ENCODE measurements at places on chromosomes 4 and X.

DNA sequence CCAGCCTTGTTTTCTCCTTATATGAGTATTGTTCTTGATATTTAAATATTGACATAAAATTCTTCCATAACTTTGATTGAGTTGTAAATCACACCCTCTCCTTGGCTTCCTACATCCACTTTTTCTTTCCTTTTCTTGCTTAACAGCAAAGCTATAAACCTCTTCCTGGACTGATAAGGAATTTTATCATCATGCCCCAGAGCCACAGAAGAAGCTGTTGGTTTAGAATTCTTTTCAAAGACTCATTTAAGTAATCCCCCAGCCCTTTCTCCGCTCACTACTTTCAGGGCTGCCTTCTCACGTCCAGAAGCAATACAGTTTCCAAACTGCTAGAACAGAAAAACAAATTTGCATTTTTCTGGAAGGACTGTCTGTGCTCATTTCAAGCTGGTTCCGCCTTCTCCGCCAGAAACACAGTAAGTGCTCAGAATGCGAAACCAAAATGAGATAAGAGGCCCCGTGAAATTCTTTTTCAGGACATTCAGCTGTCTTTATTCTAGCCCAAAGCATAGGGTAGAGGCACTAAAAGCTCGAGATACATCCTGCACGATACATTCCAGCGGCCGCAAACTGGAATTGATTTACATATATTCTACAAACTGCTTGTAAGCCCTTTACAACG is 849 bp downstream of the MID1 start:
- no peak for DNase-seq

DNA sequence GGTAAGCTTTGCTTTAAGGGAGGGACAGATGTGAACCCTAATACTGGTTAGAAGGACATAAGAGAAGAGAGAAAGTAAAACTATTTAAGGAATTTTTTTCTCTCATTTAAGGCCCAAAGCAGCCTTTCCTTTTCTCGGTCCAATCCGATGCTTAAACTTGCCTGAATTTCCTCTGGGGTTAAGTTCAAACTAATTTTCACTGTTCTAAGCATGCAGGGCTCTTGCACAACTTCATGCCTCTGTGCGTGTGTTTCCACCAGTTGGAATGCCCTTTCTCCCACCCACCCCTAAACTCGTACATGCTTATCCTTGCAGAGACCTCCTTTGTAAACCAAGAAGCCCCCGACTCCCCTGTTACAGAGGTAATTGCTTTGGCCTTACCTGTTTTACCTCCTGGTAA is 204.7 kb downstream of the CBR4 start:
- no peak for DNase-seq

- DNase-seq = no peak
These were observed 69.6 kb downstream of the WNK3 start for GRCh38 chrX:54288277-54288676.

GRCh38 chr4:40874901-40875300 is 125.1 kb downstream of the NSUN7 start:
- DNase-seq = no peak

DNA sequence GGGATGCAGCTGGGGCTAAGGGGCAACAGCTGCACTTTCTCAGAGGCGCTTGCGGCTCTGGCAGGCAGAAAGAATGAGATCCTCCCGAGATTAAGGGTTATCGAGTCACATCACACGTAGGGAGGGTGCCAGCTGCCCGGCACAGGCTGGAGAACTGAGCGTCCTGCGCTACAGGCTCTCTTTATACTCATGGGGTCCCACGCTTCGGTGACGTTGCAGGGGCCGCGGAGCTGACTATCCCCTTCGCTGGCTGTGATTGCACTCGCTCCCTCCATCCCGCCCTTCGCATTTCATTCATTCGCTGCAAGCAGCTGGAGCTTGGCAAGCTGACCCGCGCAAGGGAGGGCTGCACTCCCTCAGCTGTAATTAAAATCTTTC is at the start of gene TACR3:
TSS of gene TACR3 (minus strand) at position 156 of the 378 bp plus-strand sequence. CDS start 310 bp downstream, outside the sequence.
- DNase-seq = no peak

DNA sequence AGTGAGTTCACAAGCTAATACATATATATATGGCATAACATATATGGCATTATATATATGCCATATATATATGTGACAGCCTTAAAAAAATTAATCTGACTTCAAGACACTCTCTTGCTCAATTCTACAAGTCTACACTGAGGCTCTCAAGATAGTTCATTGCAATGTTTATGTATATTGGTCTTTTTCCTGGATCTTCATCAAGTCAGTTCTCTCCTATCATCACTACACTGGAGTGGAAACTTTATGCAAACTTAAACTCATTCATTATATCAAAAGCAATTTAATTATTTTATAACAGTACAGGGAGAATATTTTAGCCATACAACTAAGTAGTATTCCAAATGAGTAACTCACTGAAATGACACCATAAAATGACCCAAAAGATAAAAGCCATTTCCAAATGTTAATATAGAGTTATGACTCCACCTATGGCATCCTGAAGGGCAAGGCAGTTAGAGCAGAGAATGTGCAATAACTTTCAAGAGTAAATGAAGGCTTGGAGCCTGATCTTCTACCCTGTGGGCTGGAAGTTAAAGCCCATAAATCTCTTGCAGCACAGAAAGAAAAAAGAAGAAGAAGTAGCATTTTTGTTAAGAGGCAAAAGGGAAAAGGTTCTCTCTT is 176.3 kb upstream of the SLIT2 start:
- no peak for DNase-seq

DNA sequence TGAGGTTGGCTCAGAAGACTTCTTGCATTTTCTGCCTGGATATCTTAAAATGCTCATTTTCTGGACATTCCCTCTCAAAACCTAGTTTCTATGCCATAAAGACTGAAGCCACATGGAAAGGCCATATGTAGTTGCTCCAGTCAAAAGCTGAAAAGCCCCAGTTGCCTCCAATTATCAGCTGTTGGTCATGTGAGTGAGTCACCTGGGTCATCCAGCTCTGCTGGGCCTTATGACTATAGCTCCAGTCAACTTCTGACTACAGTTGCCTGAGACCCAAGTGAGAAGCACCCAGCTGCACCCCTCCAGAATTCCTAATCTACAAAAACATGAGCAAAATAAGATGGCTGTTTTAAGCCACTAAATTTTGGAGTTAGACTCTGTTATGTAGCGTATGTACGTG is 41.9 kb downstream of the HELQ start:
- no peak for DNase-seq

GRCh38 chr4:15318621-15319348 is 109.0 kb upstream of the C1QTNF7 start:
- no peak for DNase-seq

DNA sequence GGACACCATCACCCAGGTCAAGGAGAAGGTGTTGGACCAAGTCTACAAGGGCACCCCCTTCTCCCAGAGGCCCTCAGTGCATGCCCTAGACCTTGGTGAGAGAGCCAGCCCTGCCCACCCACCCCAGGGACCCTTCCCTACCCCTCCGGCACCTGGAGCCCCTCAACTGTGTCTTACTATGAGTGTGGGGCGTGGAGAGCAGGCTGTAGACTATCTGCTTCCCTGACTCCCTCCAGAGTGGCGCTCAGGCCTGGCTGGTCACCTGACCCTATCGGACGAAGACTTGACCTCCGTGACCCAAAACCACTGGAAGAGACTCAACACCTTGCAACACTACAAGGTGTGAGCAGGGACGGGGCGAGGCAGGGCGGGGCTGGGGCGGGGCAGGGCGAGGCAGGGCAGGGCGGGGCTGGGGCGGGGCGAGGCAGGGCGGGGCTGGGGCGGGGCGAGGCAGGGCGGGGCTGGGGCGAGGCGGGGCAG is 4.7 kb upstream of the SRPK3 start:
- no peak for DNase-seq

- no peak for DNase-seq
These were observed 197.4 kb upstream of the HS3ST1 start for GRCh38 chr4:11626066-11626465.

GRCh38 chrX:40897718-40898270 is 162.5 kb upstream of the MED14 start:
- DNase-seq = no peak

- no peak for DNase-seq
These were observed 24.8 kb downstream of the KLHL15 start for GRCh38 chrX:24002167-24002566.

DNA sequence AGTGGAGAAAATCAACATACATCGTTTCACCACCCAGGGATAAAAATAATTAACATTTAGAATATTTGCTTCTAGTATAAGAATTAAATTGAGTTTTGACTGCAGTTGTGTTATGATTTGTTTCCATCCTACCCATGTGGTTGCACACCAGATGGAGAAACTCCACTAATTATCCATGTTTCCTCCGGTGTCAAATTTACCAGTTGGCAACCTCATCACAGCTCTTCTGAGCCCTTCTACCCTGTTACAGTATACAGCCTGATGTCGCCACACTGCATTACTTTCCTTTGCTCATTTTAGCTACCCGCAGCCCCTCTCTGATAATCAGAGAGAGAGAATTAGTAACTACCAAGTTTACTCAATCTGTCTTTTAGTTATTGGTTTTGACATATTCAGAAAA is 411.2 kb downstream of the DTHD1 start:
- DNase-seq = no peak

GRCh38 chr4:90187148-90187884 is 60.1 kb downstream of the CCSER1 start:
- no peak for DNase-seq

GRCh38 chr4:59855630-59856352 is 1344.3 kb upstream of the ADGRL3 start:
- DNase-seq = no peak

DNA sequence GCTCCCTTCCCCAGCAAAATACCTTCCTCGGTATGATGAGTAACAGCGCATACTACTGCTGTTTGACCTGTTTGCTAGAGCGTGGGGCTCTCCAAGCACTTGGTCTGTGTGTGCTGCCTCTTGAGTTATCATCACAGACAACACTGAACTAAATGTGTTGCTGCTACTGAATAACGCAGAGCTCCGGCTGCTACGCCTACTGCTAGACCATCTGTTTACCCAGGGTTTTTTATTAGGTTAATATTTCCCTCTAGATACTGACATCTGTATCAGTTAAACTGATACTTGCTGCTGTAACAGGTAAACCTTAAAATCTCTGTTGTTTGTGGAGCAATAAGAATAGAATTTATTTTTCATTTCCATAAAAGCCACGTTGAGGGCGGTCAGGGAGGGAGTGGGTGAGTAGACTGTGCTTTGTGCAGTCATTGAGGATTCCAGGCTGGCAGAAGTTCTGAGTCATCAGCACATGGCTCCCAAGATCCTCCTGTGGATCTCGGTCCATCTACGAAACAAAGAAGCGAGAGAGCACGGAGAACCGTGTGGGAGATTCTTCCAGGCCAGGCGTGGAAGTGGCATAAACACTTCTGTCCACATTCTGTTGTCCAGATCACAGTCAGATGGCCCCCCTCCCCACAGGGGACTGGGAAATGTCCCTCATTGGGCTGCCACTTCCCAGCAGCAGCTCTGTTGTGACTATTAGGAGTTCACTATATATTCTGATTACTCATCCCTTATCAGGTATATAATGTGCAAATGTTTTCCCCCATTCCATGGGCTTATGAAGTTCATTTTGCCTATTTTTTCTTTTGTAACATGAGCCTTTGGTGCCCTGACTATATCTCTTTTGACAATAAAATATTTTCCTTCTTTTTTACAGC is 14.1 kb downstream of the GRK4 start:
- DNase-seq = no peak

- DNase-seq = no peak
These were observed 66.0 kb upstream of the C4orf54 start for GRCh38 chr4:99723612-99724011.

GRCh38 chr4:173651651-173652282 is 121.7 kb upstream of the HAND2 start:
- no peak for DNase-seq

- DNase-seq = no peak
These were observed 188.9 kb upstream of the IL1RAPL1 start for GRCh38 chrX:28398342-28398741.

GRCh38 chrX:106802388-106803275 is at the start of gene TBC1D8B:
TBC1D8B (plus strand) TSS chrX:106802673; CDS start chrX:106802854, 181 bp downstream.
- DNase-seq = no peak

- no peak for DNase-seq
These were observed 45.9 kb downstream of the LGI2 start for GRCh38 chr4:24984602-24985532.

- DNase-seq = no peak
These were observed at the start of gene IL2RG for GRCh38 chrX:71111141-71111843. IL2RG (minus strand) TSS chrX:71111577; CDS start chrX:71111539, 38 bp downstream.

- DNase-seq = no peak
These were observed 115.6 kb upstream of the TLL1 start for GRCh38 chr4:165757451-165757850.

GRCh38 chr4:85986266-85986665 is 373.6 kb downstream of the MAPK10 start:
- no peak for DNase-seq

GRCh38 chr4:6502747-6503465 is 30.5 kb upstream of the PPP2R2C start:
- no peak for DNase-seq

- DNase-seq = no peak
These were observed 84.0 kb downstream of the RTL9 start for GRCh38 chrX:110442635-110443034.

GRCh38 chr4:144465546-144465945 is 180.4 kb upstream of the HHIP start:
- no peak for DNase-seq

DNA sequence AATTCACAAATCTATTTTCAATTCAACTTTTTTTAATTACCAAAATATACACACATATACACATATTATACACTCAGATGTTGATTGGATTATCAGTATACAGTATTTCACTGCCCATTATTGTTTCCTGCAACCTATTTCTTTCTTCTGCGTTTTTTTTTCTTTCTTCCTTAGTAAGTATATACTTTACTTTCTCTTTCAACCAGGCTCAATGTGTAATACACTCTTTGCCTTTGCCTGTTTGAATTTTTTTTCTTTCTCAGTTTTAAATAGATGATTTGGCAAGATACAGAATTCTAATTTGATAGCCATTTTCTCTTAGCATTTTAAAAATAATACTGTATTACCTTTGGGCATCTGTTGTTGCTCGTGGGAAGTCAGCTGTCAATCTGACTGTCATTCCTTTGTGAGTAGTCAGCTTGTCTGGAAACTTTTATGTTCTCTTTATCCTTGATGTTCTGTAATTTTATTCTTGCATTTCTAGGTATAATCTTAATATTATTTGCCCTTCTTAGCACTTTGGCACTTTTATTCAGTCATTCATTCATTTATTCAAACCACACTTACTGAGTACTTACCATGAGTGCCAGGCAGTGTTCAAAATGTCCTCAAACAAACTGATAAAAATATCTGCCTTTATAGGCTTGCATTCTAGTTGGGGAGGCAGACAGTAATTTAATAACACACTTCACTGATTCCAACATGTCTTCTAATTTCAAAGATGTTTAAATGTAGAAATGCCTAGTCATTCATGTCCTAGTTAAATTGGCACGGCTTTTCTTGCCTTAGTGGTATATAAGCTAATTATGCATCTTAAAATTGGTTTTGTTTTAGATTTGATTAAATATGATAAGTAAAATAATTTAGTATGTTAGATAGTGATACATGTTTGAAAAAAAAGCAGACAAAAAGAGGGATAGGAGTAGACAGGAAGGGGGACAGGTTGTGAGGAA is 3.7 kb downstream of the USP38 start:
- no peak for DNase-seq

- no peak for DNase-seq
These were observed 1798.9 kb downstream of the PCDH7 start for GRCh38 chr4:32519060-32519459.

Data from stimulated activated CD8-positive, alpha-beta memory T cell treated with anti-CD3 and anti-CD28 coated beads, Interleukin-15, amount 100 ng/mL, for 24 hours (primary cell).